ENCODE measurements at places on chromosomes 6 and 20.

DNA sequence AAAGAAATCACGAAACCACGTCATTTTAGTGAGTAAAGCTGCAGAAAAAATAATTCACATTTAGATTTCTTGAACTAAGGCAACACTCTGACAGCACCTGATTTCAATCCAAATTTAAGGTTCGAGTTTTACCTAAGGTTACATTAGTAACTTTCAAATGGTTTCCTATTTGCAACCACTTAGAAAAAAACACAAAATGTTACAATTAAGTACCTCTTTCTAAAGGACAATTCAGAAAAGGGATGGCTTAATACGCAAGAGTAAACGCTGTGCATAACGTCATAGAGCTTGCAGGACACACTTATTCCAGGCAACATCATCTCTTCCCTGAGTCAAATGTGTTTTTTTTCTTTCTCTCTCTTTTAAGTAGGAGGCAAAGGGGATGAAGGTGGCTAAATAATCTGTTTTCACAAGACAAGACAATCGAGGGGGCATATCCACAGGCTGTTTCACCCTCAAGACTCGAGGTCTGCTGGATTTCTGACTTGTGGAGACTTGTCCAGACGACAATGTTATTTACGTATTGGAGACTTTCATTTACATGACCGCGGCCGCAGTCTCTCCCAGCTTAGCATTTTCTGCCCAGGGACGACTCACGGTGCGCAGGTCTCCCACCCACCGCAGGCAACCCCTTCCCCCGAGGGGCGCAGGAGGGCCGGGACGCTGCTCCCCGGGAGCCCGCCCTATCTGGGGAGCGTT, 86.0 kb downstream of the SESN1 start:
- DNase-seq, result no peak

- DNase-seq, result no peak
Measured at GRCh38 chr6:30741063-30741779, 1.3 kb downstream of the FLOT1 start.

DNA sequence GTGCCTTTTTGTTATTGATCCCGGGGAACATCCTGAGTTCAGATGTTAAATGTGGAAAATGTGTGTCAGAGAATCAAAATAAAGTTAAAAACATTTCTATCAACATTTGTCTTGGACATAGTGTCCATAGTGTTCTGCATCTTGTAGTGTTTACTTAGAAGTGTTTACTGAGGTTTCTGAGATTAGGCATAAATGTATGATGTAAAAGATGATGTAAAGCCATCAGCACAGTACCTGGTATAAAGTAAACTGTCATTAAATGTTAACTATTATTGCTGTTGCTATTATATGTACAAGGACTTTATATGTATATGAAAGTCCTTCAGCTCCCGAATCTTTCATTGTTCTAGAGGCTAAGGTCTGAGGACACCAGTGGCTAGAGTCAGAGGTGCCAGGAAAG, 28.2 kb upstream of the VEGFA start:
- no peak for DNase-seq

- no peak for DNase-seq
Measured at GRCh38 chr6:42467651-42468050, 15.9 kb upstream of the TRERF1 start.

GRCh38 chr6:52377538-52378221, 15.7 kb downstream of the PAQR8 start:
- no peak for DNase-seq

GRCh38 chr6:13586603-13587542, 12.5 kb downstream of the SIRT5 start:
- DNase-seq, result no peak

DNA sequence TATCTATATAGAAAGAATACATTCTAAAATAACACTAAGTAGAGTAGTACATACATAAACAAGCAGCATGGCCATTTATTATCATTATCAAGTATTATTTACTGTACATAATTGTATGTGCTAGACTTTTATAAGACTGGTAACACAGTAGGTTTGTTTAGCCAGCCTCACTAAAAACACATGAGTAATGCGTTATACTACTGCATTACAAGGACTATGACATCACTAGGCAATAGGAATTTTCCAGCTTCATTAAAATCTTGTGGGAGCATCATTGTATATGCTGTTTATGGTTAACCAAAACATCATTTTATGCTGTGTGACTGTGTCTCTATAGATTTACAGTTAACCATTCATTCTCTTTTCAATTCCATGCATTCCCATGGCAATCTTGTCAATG, 131.7 kb upstream of the HDGFL1 start:
- no peak for DNase-seq

DNA sequence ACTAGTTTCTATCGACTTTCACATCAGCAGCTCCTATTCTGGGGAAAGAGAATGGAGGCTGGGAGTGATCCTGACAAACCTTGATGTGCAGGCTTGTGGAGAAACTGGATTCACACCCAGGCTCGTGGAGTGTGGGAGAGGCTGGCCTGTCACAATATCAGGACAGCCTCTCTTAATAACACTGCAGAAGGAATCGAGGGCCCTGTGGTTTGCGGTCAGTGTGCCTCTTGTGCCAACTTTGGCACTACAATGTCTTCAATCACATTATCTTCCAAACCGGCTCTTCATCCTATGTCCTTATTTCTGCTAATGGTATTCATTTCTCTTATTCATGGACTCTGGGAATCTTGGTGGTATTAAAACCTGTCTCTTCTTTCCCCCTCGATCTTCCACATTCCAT, 92.7 kb downstream of the PRL start:
- no peak for DNase-seq

- DNase-seq, result no peak
Measured at GRCh38 chr6:64041373-64041772, 405.8 kb downstream of the PHF3 start.

GRCh38 chr6:94955156-94955555, 622.2 kb upstream of the MANEA start:
- peak; percentile 4 for DNase-seq

GRCh38 chr6:47663462-47664216, 34.7 kb upstream of the ADGRF4 start:
- DNase-seq, result no peak

GRCh38 chr20:64107736-64108457, 532 bp upstream of the NPBWR2 start:
- DNase-seq, result no peak

DNA sequence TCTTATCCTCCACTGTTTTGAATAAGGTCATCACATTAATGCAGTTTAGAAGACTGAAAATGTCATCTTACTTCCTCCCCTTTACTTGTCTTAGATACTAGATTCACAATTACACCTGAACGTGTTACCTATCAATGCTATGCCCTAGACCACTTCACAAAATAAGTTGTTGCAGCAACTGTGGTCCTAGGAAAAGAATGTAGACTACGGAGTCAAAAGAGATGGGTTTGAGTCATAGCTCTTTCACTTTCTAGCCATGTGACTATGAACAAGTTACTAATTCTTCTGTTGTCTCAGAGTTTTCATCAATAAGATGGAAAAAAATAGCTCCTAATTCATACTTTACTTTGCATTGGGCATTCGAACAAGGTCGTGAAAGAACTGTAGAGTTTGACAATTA, 164.3 kb upstream of the PREP start:
- no peak for DNase-seq

- no peak for DNase-seq
Measured at GRCh38 chr6:155486721-155487294, 31.2 kb upstream of the NOX3 start.

GRCh38 chr6:23503173-23503572, 622.8 kb upstream of the NRSN1 start:
- DNase-seq, result no peak

DNA sequence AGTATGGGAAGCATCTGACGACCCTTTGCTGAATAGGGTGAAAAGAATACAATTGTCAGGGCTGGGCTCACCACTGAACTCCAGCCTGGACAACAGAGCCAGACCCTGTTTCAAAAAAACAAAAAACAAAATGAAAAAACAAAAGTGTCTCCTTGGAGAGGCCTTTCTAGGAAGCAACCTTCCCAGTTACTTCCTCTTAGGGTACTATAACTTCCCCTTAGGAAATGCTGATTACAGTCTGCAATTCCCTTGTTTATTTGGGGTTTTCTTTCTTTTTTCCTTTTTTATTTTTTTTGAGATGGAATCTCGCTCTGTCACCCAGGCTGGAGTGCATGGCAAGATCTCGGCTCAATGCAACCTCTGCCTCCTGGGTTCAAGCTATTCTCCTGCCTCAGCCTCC, 20.5 kb upstream of the TTPAL start:
- no peak for DNase-seq

GRCh38 chr6:5050009-5050408, 35.1 kb upstream of the PPP1R3G start:
- DNase-seq, result no peak

DNA sequence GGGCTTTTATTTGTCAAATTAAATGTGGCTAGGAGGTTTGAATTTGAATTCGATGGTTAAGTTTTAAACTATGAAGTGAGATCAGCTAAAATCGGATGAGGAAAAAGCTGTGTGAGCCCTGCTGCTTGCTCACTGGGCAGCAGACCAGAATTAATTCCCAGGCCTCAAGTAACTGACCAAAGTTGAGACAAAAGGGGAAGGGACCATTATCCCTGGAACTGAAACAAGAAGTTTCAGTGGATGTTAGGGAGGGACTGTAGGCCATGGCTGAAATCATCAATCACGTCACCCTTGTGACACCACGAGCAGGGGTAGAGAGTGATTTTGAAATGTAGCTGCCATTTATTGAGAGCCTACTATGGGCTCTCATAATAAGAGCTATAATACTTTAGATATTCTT, 7.0 kb upstream of the PRSS35 start:
- no peak for DNase-seq

DNA sequence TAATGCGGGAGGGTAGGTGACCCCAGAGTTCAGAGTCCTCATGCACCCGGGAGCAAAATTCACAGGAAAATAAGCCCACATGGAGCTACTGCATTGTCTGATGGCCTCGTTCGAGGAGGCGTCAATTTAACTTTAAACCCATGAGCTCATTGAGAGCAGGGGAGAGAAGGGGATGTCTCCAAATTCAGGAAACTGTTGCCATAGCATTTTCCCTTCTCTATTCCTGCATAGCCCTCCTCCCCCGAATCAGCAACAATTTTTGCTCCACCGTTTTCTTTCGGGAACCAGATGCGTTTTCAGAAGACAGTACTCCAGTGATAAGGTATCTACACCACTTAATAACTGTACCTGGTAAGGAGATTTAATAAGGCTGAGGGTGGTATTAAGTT, 324 bp upstream of the LAMP5 start:
- no peak for DNase-seq

DNA sequence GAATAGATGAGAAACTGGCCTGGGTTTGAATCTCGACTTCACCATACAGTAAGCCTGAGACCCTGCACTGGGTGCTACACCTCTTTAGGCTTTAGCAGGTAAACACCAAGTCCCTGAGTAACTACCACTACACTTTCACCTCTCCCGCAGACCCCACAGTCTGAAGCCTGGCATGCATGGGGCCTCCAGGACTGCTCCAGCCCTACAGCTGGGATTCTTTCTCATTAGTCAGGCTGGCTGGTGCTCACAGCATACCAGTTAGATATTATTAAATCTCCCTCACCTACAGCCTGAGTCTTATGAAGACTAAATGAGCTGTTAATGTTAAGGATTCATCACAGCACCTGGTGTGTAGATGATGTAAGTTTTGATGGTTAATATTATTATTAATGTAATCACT, 388.7 kb downstream of the ARHGAP18 start:
- no peak for DNase-seq

- DNase-seq, result no peak
Measured at GRCh38 chr6:87738744-87739143, 36.7 kb upstream of the AKIRIN2 start.

DNA sequence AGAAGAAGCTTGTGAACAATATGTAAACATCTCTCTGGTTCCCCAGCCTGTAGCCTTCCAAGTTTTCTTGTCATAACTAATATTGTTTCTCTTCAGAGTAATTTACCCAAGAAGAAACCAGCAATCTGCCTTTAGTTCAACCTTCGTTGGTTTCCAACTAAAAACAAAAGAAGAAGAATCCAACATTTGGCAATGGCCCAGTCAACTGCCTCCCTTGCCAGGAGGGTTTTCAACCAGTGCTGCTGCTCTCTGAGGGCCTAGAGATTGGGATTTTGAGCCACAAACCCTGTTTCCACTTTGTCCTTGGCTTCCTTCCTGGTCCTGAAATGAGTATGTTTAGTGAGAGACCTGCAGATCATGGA, 395.8 kb upstream of the CNR1 start:
- no peak for DNase-seq

DNA sequence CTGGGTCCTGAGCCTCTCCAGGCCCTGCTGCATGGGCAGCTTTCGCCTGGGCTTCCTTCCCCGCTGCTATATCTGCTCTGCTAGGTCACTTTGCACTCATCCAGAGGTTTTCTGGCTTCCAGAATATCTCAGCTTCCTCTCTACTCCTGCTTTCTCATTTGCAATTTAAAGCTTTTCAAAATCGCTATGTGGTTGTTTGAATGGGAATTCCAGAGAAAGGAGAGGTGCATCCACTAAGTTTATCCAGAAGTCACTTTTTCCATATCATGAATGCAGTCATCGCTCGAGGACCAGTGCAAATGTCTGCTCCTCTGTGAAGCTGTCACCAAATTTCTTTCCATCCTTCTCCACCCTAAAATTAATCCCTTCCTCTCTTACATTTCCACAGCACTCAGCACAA, 61.2 kb downstream of the SOD2 start:
- no peak for DNase-seq

- no peak for DNase-seq
Measured at GRCh38 chr6:104599821-104600638, 259.7 kb downstream of the HACE1 start.

DNA sequence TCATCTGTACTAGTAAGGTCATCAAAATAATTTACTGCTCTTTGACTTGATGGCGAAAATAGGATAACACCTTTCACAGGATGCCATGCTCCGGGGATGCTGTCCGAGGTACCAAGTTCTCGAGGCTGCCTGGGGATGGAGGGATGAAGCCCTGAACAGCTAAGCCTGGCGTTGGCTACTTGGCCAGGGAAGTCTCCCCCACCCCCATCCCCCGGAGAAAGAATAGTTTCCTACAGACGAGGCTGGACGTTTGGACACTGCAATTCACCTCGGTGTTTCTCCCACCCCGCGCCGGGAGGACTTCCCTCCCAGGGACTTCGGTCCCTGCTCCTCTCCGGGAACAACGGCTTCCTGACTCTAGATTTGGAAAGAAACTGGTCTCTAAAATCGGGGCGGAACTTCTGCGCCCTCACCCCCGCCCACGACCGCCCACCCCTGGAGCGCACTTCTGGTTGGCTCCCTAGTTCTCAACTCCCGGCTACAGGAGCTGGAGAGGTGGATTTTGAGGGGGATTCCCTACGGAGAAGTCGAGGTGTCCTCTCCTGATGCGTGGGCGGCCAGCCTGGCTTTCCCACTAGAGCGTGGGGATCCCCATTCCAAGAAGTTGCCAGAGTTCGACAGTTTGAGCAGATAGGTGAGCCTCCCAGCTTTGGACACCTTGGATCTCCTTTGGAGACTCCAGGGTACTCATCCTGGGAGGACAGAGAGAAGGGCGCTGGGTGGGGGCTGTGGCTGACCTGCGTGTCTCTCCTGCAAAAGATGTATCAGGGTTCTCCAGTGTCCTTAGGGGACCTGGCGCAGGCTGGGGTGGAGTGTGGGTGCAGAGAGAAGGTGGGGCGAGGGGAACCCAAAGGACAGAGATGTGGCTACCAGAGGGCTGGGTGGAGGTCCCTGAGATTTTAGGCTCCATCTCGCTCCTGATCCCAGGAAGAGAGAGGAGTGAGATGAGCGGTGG, 1.1 kb downstream of the PCSK2 start:
- DNase-seq, result no peak

GRCh38 chr6:140107216-140107615, 732.8 kb upstream of the CITED2 start:
- no peak for DNase-seq

- DNase-seq, result no peak
Measured at GRCh38 chr20:43458422-43458924, 777 bp downstream of the SRSF6 start.

GRCh38 chr20:17431621-17432364, 99.4 kb downstream of the BFSP1 start:
- DNase-seq, result peak; percentile 43
